ENCODE measurements at places on chromosomes 2 and 18. TPM values are rescaled to one million over a fixed set of nuclear protein-coding genes. Genes with fewer than 3 reads are reported as not detected.

DNA sequence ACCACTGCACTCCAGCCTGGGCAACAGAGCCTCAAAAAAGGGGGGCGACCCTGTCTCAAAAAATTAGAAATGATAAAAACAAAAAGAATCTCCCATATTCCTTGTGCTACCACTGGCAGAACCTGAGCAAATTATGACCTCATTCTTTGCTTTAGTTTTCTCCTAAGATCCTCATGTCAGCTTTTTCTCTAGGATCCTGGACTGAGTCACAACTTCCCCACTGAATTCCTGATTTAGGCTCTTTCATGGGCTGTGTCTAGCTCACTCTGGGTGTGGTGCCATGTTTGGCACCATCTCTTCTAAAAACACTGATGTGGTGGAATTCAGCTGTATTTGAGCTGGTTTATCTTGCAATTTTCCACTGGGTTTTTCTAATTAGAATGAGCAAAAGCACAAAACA lies 37.1 kb downstream of the EXOC6B start:
- DNase-seq: no peak

Gene LYPD6B
- total RNA-seq: 0.69 TPM

GRCh38 chr2:15753233-15753798 lies 161.6 kb downstream of the DDX1 start:
- no peak for DNase-seq

Gene LRRTM4
- total RNA-seq: 18.6 TPM

Gene DSC1
- total RNA-seq: not detected

Gene ITGAV
- total RNA-seq: 21.9 TPM

DNA sequence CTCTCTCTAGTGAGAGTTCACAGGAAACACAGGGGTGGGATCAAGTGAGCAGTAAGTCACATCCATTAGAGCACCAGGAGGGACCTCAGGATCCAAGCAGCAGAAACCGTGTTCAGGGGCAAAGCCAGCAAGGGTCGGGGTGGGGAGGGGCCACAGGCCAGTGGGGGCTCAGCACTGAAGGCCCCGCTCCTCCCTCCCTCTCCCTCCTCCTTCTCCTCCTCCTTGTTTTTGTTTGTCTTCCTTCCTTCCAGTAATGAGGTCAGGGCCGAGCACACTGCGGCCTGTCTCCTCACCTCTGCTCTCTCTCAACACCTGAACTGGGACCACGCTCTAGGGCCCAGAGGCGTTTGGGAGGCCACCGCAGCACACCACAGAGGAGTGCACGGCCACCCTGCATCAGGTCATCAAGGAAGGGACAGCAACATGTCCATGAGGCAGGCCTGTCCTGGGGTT lies 20.9 kb downstream of the MTERF4 start:
- no peak for DNase-seq

Gene NOL4
- total RNA-seq: 8.6 TPM
